Stimulated activated CD8-positive, alpha-beta memory T cell treated with anti-CD3 and anti-CD28 coated beads, Interleukin-7, amount 100 ng/mL, for 24 hours (primary cell): ENCODE measurements at places on chromosomes 7 and 10.

DNA sequence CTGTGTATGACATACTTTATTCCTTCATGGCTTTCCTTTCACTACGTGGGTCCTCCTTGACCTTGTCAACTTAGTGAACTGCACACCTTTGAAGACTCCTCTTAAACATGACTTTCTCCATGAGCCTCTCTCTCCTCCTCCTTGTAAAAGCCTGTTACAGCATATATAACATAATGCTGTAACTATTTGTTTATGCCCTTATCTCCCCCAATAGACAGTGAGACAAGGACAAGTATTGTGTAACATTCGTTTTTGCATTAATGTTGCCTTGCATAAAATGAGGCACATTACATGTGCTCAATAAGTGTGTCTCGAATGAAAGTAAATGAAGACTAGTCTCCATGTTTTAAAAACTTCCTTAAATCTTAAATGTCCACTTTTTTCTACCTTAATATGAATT, 4.3 kb upstream of the LAMB1 start:
- DNase-seq: no peak

DNA sequence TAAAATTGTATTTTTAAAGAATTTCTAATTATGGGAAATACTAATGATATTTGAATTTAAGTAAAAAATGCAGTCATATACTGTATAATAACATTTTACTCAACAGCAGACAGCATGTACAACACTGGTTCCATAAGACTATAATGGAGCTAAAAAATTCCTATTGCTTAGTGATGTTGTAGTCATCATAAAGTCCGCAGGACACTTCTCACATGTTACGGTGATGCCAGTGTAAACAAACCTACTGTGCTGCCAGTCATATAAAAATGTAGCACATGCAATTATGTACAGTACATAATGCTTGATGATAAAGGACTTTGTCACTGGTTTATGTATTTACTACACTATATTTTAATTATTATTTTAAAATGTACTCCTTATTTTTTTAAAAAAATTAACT, 629.3 kb downstream of the IPMK start:
- no peak for DNase-seq

GRCh38 chr10:90075995-90076394, 374.6 kb downstream of the KIF20B start:
- no peak for DNase-seq

DNA sequence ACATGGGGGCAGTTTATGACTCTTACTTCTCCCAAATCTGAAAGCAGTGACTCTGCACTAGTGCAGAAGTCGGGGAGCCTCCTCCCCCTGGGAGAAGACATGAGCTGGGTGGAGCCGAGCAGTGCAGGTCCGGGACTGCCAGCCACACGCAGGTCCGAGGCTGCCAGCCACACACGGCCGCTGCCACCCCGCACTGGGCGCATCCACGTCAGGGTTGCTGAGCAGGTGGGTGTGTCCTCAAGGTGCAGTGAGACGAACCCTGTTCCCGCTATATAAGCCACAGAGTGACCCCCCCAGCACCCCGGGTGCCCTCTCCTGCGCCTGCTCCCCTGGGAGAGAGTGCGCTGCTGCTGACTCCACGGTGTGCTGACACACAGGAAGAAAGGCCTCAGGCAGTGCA, 430.2 kb downstream of the PTPRN2 start:
- DNase-seq: no peak

GRCh38 chr7:158033196-158033595, 554.4 kb downstream of the PTPRN2 start:
- DNase-seq: no peak

DNA sequence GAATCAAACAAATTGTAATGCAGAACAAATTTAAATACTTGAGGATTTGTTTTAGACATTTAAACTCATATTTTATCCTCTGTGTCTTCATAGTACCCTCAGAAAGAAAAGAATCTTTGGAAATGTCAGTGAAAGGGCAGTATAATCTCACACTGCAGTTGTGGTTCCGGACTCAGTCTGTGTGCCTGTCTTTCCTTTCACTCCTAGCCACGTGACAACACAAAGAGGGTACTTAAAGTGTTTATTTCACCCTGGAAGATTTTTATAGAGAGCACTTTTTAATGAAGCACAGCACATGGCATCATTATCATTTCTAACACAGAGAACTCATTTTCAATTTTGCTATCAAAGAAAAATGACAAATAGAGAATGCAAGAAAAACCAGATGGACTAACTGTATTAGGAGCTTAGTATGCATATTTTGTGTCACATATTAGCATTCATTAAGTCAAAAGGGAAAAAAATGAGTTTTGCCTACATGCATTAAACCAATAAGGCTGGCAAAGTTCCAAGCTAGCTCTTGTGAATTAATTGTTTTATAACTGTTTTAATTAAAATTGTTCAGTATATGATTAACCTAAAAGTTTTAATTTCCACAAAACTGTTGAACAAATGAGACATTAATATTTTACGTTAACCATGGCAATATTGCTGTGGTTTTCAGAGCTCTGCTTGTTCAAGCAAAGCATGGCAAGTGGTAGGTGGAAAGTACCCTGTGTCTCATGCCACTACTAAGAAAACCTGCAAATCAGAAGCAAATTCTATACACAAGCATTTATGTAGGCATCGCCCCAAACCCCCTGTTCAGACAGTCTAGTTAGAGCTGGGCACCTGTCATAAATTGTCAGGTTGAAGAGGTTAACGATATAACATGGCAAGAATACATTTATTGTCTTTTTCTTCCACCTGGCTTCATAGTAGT, 65.9 kb downstream of the AUTS2 start:
- no peak for DNase-seq

- no peak for DNase-seq
Measured at GRCh38 chr7:120502132-120502531, 229.2 kb downstream of the KCND2 start.

DNA sequence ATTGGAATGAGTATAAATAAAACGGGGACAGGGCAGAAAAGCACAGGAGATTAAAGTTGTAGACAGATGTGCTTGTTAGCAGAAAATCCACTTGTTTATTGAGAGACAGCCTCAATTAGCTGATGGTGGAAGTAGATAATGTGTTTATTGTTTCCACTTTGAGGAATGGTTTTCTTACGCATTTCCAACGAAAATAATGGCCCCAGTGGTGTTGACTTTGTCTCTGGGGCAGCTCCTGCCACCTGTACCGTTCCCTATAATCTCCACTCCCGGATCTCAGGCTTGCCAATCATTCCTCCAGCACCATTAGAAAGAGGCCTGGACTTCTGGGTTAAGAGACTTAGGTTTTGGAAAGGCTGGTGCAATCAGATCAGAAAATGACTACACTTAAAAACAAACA, 638.7 kb downstream of the PARD3 start:
- no peak for DNase-seq

DNA sequence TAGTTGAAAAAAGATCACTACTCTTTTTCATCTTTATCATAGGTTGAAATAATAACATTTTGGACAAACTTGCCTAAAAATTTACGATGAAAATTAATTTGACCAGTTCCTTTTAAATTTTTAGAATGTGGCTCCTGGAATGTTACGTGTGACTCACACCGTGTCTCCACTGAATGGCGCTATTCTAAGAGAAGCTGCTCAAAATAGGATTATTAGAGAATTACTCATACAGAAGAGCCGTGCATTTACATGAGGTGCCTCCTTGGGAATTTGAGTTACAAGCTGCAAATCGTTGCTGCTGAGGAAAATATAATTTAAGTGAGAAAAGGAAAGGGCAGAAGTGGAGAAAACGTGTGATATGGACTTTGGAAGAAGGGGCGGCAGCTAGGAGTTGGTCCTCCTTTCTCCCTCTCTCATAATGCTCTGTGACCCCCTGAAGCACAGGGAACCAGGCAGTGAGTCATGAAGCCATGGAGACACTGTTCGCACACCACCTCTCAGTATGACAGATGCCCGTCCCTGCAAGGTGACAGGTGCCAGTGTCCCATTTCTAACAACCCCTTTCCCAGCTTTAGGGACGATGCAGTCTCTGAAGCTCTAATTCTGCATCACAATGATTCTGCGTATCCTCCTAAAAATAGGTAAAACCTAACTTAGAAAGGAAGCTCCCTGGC, 323.2 kb upstream of the COBL start:
- DNase-seq: no peak

- no peak for DNase-seq
Measured at GRCh38 chr10:8042721-8043568, 11.5 kb upstream of the GATA3 start.

DNA sequence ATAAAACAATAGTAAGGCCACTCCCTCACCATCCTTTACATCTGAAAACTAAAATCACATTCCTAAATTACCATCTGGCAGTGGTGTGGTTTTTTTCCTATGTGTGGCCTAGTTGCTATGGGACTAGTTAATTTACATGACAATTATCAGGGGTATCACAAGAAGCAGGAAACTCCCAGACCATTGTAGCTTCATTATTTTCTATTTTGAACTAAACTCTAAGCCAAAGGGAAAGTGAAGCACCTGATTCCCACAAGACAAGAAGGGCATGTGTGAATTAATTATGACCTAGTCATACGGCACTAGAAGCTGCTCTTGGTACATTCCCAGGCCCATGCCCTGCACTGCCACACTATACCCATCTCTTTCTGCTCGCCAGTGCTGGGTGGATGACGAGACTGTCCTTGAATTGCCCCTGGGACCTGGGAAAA, 103.4 kb downstream of the ATXN7L1 start:
- DNase-seq: no peak

DNA sequence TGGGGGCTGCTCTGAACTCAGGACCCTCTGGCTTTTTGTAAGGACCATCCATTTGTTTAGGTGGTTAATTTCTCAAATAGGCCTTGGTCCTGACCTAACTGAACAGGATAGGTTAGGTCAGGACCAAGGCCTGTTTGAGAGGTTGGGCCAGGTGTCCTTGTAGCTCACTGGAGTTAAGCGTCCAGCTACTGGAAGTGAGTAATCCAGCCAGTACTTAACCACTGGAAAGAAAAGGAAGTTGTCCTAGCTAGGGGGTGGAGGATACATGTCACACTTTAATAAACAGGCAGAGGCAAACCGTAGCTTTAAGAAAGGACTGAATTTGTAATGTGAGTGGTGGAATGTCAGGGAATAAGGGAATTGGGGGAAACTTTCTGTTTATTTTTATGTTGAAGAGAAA, 96.0 kb downstream of the GPR85 start:
- DNase-seq: no peak

DNA sequence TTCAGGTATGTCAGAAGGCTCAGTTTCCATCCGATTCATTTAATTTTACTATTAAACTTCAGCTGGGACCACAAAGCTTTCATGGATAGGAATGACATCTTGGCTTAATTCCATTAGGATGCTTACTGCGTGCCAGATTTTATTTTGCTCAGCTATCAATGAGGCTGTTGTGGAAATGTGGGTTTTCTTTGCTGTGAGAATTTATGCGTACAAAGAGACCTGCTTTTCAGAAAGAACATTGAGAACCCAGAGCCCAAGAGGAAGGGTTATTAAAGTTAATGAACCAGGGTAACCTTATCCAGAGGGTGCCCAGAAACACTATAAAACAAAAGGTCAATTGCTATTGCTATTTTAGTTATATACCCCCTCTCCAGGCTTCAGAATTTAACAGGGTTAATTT, 98.3 kb downstream of the MKLN1 start:
- no peak for DNase-seq

- DNase-seq: no peak
Measured at GRCh38 chr7:108413782-108414492, 42.3 kb downstream of the NRCAM start.

GRCh38 chr10:6514844-6515780, 65.0 kb downstream of the PRKCQ start:
- no peak for DNase-seq

DNA sequence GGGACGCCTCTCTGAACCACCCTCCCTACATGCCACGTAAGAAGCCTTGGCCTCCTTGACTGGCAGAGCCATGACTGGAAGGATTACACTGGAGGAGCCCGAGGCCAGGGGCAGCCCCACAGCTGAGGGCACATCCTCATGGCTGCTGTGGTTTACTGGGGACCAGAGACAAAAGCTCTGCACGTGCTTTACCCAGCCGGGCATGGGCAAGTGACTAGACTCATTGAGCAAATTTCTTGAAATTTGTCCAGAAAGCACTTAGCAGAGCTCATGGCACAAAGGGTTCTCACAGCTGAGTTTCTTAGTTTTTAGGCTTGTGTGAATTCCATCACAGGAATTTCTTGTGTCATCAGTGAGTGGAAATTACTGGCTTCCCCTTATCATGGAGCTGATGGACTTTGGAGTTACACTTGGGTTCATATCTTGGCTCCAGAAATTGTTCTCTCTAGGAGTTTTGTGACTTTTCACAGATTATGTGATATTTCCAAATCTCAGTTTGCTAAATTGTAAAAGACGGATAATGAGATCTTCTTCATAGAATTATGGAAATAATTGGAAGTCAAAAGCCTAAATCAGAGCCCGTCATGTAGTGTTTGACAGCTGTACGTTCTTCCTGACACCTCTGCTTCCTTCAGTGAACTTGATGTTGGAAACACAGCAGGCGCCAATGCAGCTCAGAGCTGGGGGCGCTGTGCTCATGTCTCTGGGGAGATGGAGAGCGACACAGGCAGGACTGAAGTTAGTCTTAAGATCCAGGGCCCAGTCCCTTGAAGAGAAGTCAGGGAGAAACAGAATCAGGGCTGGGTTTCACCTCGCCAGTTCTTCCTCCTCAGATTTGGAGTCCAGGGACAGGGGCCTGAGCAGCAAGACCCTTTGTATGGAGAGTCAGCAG, 47.7 kb upstream of the MGAM2 start:
- DNase-seq: no peak

- DNase-seq: no peak
Measured at GRCh38 chr10:121988361-121989324, at the start of gene TACC2. Gene TACC2, plus strand, starts transcription at chr10:121989163. Its CDS starts 32,819 bp downstream, at chr10:122021982.

GRCh38 chr7:45643630-45644029, 69.5 kb downstream of the ADCY1 start:
- no peak for DNase-seq

DNA sequence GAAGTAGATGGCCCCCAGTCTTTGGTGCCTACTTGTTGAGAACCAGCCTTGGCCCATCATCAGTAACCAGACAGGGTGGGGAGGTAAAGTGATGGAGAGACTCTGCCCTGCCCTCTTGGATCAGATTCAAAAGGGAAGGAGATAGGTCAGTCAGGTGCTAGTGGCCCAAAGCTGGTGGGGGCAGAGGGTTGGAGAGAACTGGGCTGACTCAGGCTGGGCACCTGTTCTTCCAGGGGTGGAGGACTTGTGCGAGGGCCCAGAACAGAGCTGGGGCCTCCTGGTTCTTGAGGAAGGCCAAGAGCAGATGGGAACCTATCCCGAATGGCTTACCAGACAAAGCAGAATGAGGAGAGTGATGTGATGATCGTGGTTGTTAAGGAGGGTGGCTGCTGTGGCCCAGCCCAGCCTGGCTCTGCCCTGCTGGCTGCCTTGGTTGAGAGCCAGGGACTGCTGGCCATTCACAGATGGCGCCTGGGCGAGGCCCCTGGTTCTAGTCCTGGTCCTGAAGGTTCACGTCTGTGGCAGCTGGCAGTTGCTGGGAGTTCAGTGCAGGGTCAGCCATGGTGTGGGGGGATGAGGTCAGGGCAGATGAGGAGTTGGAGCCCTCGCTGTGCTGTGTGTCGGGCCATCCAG, 36.6 kb downstream of the PALD1 start:
- no peak for DNase-seq

GRCh38 chr7:80098795-80099194, 35.8 kb upstream of the GNAI1 start:
- DNase-seq: no peak

- no peak for DNase-seq
Measured at GRCh38 chr7:131544449-131545301, 11.8 kb downstream of the PODXL start.
